T-helper 17 cell (primary cell): ENCODE measurements at places on chromosomes 6 and 20.

DNA sequence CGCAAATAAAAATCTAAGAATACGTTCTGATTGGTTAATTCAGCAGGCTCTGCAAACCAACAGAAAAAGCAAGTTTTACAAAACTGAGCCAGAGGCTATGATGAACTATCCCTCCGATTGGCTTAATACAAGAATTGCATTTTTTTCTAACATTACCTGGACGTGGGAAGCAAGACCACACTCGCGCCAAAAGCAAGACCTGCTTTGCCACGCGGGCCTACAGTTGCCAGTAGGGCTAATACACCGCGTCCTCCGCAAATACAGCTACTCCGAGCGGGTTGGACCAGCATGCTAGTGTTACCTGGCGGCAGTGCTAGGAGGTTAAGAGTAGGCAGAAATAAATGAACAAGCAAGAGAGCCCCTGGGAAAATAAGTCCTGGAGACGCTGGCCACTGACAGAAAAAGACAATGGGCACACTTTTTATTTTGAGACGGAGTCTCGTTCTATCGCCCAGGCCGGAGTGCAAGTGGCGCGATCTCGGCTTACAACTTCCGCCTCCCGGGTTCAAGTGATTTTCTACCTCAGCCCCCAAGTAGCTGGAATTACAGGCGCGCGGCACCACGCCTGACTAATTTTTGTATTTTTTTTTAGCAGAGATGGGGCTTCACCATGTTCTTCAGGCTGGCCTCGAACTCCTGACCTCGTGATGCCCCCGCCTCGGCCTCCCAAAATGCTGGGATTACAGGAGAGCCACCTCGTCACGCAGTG lies 131.9 kb upstream of the BTN3A2 start:
- DNase-seq: peak; percentile 25

GRCh38 chr6:40539853-40540252 lies 47.3 kb downstream of the LRFN2 start:
- DNase-seq: no peak

GRCh38 chr6:139748353-139749146 lies 374.1 kb upstream of the CITED2 start:
- DNase-seq: no peak

GRCh38 chr20:64189530-64189966 lies 25.3 kb downstream of the MYT1 start:
- no peak for DNase-seq
